ENCODE measurements at places on chromosomes 6 and 20. TPM values are rescaled to one million over a fixed set of nuclear protein-coding genes. Genes with fewer than 3 reads are reported as not detected.

CNR1 gene
- not detected for total RNA-seq

AVP gene
- not detected for total RNA-seq

DNA sequence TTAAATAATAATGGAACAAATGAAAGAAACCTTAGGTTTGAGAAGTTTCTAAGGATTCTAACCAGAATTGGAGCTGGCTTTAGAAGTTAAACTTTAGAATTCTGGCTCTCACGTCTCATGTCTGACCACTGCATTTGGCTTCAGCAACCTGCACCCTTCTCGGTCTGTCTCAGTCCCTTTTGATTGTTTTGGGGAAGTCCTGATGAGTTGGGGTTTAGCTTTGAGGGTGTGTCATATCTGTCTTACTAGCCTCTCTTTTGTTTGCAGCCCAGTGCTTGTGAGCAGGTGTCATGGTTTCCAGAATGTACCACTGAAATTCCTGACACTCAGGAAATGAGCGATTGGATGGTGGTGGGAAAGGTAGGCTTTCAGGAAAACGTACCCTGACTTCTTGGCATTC, 17.0 kb downstream of the CMTR1 start:
- no peak for DNase-seq

GRCh38 chr20:50498071-50498776, 12.0 kb upstream of the PTPN1 start:
- DNase-seq = no peak

DNA sequence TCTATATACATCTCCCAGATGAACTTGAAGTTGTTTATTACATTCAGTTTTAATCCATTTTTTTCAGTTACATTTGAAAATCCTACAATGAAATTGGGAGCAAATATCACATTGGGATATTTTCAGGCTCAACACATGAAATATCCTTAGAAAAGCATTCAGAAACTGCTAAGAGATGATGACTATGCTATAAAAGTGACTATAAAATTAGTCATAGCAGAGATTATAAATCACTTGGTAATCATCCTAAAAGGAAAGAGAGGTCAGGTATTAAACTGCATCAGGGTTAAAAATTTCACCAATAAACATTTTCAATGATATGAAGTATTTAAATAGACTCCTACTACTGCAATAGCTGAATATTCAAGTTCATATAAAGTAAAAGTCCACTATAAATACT, 987.7 kb downstream of the GRIK2 start:
- no peak for DNase-seq

BPIFB2 gene
- not detected for total RNA-seq

LAMA4 gene
- total RNA-seq = not detected

PIM1 gene
- 48.3 TPM for total RNA-seq

- DNase-seq = no peak
Observed at GRCh38 chr20:62029949-62030348, 35.7 kb downstream of the TAF4 start.

RCAN2 gene
- not detected for total RNA-seq

TGM3 gene
- total RNA-seq = not detected

ECT2L gene
- not detected for total RNA-seq
